ENCODE measurements at places on chromosomes 7 and 10.
A peak's percentile ranks its signal among the peaks of the same experiment; 100 is the strongest.

- no peak for DNase-seq
These were observed 76.8 kb downstream of the DIP2C start for GRCh38 chr10:612696-613095.

- peak; percentile 31 for DNase-seq
These were observed 566 bp downstream of the ZNF789 start for GRCh38 chr7:99473315-99473596.

DNA sequence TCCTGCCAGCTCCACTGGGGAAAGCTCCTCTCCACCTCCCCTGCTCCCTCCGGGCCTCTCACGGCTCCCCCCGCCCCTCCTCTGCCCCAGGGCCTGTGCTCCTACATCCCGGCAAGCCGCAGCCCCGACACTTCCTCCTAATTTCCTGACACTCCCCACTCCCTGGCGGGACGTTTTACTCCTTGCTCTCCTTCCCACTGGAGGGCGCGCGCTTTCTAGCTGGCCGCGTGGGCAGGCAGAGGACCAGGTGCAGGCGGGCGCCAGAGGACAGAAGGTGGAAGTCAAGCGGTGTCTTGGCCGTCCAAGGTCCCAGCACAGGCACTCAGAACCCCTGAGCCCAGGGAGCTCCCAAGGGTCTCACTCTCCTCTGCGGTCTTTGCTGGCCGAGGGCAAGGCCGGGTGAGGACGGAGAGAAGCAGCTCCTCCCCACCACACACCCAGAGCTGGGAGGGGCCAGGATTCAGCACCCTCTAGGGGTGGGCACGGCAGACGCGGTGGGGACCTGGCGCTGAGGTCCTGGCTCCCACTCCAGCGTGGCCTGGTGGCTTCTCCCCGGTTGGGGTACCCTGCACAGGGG is 19.1 kb downstream of the ADAM8 start:
- no peak for DNase-seq

DNA sequence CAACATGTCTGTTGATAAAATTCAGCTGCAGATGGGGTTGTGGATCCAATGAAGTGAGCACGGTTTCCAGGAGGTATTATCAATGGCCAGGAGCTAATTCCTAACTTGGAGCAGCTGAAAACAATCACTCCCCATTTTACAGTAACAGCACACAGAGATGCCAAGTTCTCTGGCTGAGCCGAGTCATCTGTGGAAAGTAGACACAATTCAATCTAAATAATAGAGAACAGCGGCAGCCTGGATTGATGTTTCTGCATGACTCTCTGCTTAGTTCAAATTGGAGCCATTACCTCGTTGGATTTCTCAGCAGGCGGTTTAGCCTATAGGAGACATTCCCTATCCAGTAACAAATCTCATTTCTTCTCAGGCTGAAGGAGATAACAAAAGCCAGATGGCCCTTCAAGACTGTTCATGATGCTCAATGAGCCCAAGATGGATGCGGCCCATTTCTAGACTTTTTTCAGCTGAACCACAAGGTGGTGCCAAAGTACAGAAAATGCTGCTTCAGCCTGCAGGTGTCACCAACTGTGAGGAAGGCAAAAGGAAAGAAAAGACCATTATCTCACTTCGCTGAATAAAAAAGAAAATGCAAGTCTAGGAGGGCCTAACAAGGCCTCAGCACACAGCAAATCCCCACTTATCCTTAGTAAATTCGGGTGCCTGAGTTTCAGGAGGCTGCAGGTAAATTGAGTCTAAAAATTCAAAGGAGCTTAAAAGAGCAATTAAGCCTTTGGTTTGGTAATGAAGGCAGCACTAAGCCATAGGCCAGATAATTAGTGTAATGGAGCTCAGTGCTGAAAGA is 83.7 kb downstream of the SLC16A9 start:
- DNase-seq, result peak; percentile 48

- DNase-seq, result no peak
These were observed 293.1 kb downstream of the ARHGAP12 start for GRCh38 chr10:31635415-31636065.

DNA sequence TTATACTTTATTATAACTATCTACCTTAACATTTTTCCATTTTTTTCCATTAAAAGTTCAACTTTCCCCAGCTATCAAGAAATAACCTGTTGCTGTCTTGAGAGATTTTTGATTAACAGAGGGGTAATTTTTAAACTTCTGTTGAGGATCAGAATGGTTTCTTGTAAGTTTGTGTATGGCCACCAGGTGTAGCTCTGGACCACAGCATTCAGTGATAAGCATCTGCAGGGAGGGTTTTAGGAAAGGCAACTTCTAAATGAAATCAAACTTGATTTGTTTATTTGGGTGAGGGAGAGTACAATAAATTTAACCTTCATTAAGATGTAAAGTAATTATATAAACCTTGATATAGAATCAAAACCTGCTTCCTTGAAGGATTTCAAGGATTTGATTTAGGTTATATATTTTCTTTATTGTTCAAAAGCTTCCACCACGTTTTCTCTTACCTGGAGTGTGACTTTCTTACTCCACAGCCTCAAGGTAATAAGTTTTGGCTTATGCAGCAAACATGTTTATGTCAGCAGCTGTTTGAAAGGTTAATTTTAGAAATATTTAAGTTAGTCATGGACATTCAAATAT is 153.3 kb downstream of the STK31 start:
- peak; percentile 18 for DNase-seq

- no peak for DNase-seq
These were observed 199.8 kb downstream of the JCAD start for GRCh38 chr10:29859521-29860130.

GRCh38 chr10:76868098-76868977 is 769.3 kb downstream of the KCNMA1 start:
- no peak for DNase-seq

DNA sequence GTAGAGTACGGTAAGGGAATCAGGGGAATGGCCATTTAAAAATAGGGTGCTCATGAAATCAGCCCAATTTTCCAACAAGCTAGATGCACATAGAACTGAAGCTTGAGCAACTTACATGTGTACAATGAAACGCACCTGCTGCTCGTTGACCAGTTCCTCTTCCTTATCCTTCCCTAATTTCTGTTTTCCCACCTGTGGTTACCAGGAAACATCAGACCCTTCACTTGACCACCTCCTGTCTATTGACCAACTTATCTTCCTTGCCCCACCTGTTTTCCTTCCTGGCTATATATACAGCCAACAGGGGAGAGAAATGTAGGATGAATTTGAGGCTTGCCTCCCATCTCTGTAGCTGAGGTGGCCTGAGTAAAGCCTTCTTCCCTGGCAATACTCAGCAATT is 37.8 kb upstream of the RAPGEF5 start:
- no peak for DNase-seq

DNA sequence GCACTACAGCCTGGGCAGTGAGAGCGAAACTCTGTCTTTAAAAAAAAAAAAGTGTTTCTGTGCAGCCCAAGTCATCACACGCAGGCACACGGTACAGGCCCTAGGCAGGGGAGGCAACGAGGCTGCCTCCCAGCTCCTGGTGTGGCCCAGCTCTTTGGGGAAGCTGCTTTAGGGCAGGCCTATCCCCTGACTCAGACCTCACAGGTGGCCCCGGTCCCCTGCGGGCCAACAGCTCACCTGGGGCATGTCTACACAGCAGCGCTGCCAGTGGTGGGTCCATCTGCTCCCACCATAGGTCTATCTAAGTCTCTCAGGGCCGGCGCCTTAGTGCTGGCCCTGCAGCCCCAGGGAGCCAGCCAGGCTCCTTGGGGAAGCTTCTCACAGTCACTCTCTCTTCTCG is 31.4 kb downstream of the ZAN start:
- no peak for DNase-seq

- DNase-seq, result no peak
These were observed 331.8 kb downstream of the CALN1 start for GRCh38 chr7:72080341-72080766.

DNA sequence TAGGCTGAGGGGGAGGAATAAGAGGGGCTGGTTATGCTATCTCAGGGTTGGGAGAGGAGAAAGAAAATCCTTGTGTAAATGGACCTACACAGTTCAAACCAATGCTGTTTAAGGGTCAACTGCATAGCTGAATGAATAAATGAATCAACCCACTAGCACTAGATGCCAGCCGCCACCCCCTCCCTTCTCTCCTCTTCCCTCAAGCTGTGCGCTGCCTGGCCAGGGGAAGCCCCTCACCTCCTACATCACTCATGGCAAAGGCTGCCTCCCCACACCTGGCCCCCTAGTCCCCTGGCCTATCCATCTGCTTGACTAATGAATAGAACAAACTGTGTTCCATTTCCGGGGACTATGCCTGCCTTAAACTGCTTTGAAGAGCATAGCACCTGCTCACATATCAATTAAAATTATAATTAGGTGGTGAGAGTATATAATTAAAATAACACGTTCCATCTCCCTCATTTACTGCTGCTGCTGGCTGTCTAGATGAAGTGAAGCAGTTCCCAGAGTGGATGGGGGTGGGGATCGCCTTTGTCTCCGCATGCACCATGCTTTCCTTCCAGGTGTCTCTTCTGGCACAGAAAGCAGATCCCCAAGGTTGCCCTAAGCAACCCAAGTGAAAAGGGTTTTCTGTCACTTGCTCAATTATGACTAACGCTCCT is 32.6 kb downstream of the GRID1 start:
- no peak for DNase-seq

GRCh38 chr7:38428041-38428440 is 154.6 kb upstream of the TARP start:
- no peak for DNase-seq

DNA sequence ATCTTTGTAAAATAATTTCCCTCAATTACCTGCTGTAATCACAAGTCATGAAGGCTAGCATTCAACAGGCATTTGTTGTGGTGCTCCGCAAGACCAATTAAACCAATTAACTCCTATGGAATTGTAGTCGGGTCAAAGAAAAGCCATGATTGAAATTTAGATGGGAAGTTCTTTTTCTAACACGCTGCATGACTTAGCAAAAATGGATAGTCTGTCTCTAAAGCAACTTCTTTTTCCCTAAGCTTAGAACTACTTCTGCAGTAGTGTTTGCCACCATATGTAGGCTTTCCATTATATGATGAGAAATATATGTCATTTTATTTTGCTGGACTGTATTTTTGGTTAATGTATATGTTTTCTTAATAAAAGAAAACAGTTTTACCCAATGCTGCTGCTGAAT is 119.1 kb downstream of the TSPAN12 start:
- DNase-seq, result no peak

GRCh38 chr10:24333736-24334135 is 124.8 kb downstream of the KIAA1217 start:
- no peak for DNase-seq

- DNase-seq, result peak; percentile 30
These were observed 683 bp upstream of the ENTPD7 start for GRCh38 chr10:99658622-99659030.

GRCh38 chr7:5050676-5051075 is 5.0 kb downstream of the RBAK start:
- DNase-seq, result no peak

- no peak for DNase-seq
These were observed 27.9 kb downstream of the CADPS2 start for GRCh38 chr7:122858320-122858719.

DNA sequence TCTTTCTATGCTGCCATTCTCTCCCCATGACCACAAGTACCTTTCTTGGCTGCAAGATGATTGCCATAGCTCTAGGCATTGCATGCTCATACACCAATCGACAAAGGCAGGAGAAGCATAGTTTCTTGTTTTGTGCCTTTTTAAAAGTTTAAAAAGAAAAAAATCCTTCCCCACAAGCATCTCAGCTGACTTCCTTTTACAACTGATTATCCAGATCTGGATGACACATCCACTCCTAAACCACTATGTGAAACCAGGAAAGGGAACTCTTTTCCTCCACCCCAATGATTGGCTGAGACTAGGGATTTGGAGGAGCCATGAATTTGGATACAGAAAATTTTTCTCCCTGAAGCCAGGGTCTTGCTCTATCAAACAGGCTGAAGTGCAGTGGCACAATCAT is 14.5 kb upstream of the LRRC4 start:
- no peak for DNase-seq

GRCh38 chr7:100968031-100968430 is 1.3 kb upstream of the MUC12 start:
- no peak for DNase-seq

GRCh38 chr7:48781752-48782151 is 142.6 kb upstream of the CDC14C start:
- no peak for DNase-seq

DNA sequence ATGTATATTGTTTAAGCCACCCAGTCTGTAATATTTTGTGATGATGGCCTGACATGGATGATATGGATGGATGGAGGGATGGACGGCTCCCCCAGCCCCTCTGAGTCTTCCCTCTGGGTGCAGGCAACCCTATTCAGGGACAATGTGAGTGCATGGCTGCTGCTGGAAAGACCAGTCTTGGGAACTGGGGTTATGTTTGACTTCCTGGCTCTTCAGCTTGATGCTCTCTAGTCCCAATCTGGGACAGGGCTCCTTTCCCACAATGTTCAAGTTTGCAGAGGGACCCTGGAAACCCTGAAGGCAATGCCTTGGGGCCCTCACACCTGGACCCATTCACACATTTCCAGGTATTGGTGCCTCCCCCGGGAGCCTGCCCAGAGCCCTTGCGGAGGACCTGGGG is 52.3 kb upstream of the RET start:
- no peak for DNase-seq

DNA sequence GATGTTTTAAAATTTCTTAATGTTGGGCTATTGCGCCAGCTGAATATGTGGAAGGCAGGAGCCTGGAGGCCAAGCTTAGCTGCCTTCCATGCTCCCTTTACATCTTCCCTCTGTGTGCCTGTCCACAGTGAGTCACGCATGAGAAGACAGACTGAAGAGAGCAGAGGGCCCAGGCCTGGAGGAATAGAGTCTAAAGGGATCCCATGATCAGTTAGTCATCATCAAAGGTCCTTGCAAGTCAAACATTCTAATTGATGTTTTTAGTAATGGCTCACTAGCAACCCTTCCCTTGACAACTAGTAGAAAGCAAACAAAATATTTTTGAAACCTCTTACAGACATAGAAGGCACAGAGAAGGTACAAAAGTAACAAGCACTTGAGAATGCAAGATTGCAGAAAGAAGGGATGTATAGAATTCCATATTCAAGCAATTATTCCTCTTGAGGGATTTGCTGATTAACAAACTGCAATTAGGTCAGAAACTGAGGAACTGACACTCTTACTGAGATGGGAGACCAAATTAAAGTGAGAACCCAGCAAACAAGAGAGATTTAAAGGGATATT is 30.7 kb upstream of the APBB1IP start:
- DNase-seq, result peak; percentile 55

DNA sequence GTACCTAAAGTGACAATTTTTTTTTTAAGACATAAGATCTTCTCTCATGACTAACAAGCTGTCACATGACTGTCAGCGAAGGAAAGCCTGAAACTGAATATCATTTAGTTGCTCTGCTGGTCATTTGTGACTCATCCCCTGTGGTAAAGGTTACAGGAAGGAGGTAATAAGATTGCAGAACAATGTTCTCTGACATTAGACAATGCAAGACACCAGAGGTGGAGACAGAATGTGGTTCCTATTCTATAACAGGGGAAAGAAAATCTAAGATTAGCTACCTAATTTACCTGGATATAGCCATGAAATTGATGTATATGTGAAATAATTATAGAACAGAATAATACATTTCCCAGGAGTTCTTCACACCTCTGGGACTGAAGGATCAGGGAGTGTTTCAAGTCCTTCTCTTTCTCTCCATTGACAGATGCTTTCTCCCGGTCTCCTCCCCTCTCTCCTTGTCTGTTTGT is 47.7 kb downstream of the LRGUK start:
- DNase-seq, result peak; percentile 10

Measured in CD4-positive, alpha-beta T cell treated with Interleukin-1 beta for 1 hour (primary cell).